ENCODE measurements at places on chromosomes 2 and 18.

- DNase-seq, result no peak
These were observed 690.3 kb downstream of the MBD2 start for GRCh38 chr18:53534203-53534602.

DNA sequence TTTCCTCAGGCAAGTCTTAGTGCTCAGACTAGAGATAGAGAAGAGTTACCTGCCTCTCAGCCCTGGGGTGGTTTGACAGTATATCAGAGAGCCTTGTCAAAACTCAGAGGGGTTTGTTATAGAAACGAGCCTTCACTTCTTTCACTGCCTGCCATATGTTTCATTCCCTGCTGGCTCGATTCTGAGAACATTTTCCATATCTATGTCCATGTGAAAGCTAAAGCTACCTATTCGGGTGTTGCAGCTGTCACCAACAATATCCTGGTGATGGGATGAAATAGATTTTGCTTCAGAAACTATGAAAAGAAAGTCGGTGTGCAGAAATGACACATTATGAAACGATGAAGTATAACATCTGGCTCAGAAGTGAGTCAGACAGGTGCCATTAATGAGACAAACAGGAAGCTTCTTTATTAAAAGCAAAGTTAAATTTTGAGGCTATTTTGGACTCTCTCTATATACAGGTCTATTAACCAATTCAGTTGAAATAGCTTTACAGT is 56.1 kb upstream of the TANK start:
- DNase-seq, result no peak

DNA sequence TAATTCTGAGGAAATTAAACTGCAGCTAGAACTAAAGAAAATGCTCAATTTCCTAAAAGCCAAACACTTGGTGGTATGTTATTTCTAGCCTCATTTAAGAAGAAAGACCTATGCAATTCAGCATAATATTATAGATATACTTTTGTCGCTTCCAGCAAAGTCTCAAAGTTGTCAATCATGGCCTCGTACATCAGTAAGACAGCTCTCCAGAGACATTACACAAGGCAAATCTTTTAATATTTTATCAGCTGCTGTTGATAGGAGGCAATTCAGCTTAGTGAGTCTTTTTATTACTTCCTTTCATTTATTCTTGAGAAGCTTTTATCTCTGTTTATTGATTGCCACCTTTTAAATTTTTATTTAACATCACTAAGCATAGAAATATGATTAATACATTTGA is 294.3 kb downstream of the FSIP2 start:
- no peak for DNase-seq

DNA sequence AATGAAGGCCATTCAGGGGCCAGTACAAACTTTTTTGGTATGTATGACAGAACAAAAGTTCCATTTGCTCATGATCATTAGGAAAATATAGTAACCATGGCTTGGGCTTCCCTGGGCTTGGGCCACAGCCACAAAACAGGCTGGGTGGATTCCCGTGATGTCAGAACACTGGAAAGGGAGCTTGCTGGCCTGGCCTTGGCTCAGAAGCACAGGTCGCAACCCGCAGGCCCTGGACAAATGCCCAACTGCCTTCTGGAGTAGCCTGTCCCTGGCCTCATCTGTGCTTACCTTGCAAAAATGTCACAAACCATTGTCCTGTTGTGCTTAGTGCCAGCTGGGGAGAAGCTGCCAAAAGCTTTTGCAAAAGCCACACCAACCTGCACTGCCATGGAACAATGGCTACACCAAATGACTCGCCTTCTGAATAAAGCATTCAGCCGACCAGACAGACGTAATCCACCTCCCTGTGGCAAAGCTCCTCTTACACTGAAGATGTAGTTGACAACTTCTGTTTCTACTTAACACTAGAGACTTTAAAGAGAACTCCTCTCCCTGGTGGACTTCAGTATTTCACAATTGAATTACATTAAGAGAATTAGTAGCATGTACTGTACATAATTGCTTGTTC is 125.5 kb downstream of the ANKRD44 start:
- no peak for DNase-seq

- no peak for DNase-seq
These were observed 105.0 kb downstream of the IKZF2 start for GRCh38 chr2:213046431-213046830.

GRCh38 chr2:10059016-10059351 is 15.6 kb downstream of the KLF11 start:
- no peak for DNase-seq

DNA sequence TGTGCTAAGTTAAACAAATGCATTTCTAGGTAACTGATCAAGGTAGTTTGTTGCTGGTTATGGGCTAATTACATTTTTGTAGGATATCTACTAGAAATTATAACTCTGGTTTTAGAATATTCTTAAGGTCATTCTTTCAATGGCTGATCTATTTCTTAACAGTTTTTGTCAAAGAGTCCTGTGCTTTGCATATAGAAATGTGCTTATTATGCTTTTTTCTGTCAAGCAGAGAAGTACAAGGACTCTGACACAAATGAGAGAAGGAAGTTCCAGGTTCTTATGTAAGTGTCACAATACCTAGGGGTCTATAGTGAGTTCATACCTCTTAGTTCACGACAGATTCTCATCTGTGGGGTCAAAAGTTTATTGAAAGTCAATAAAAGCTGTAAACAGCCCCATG is 88.4 kb downstream of the MYO3B start:
- DNase-seq, result no peak

GRCh38 chr2:189783451-189783926 is 650 bp downstream of the ORMDL1 start:
- no peak for DNase-seq

DNA sequence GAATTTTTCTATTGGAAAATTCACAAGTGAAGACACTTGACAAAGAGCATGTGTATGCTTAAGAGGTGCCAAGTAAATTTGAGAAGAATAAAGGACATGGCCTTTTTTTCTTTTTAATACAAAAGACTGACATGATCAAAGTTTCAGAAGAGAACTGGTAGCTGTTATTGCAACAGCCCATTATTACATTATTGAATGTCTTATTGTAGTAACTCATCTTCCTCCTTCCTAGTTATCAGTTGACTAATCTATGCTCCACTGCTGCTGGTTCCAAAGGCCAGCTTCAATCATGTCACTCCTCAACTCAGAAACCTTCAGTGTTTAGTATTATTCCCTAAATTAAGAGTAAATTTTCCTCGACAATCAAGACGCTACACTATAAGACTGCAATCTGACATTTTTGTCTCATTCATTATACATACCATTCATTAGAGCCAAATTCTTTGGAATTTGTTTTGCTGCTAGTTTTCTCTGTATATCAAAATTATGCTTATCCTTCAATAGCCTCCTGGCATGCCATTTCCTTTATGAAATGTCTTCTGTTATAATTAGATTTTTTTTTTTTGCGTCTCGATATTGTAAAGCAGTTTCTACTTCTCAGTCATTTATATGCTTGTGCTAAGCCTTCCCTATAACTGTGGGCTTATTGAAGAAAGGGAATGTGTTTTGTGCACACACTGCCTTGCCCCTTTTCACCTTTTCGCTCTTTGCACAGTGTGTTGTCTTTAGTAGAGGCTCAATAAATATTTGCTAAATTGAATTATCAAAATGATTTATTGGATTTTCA is 27.9 kb downstream of the ITGA4 start:
- no peak for DNase-seq

GRCh38 chr2:68385220-68385906 is 20.3 kb downstream of the PLEK start:
- DNase-seq, result no peak

DNA sequence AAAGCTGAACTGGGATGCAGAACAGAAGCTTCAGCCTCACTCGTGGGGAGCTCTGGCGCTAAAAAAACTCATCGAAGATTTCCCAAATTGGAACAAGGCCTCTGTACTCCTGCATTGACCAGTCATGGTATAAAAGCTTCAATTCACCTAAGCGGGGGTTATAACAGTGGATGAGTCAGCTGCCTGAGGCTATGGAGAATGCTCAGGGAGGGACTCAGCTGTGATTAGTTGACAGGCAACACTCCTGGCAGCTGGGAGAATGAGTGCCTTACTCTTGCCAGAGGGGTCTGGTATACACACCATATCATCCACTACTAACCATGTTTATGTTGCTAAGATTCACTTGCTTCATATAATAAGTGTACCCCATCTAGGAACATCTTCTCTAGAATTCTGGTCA is 350.6 kb upstream of the VRK2 start:
- DNase-seq, result no peak

DNA sequence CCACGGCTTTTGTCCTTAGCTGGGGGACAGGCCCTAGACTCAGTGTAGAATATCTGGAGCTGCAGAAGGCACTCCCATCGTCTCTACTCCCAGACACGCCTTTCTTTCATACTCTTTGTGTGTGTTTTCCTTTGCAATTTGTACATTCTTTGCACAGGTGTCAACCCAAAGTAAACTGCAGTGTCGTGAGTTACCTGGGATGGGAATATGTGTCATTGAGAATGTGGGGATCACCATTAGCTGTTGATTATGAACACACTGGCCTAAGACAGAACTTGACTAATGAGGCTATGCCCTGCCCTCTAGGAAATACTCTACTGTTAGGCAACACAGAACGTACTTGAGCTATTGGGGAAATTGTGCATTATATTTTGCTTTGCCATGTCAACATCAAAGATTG is 233.3 kb downstream of the SETBP1 start:
- no peak for DNase-seq

DNA sequence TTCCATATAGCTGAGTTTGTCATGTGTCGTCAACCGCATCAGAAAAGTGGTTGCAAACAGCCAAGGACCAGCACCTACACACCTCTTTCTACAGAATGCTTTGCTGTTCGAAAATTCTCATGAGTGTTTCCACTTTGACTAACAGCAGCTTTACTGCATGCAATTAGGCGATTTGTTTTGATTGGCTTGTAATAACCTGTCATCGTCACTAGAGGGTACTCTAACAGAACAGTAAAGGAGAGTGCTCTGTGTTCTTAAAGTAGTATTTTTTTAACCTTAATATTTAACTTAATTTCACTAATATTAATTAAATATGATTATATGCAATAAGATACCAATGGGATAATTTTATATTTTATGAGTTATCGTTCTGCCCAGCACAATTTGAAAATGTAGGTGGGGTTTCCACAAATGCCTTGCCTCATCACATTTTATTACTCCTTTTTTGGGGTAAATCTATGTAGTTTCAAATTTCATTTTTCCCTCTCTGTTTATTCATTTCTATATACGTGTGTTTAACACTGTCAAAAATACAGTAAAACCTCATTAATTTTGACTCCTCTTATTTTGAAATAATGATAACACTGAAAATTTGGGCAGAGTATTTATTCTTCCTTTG is 502.2 kb downstream of the NRXN1 start:
- no peak for DNase-seq

GRCh38 chr2:2472881-2473280 is 141.8 kb upstream of the MYT1L start:
- DNase-seq, result no peak

DNA sequence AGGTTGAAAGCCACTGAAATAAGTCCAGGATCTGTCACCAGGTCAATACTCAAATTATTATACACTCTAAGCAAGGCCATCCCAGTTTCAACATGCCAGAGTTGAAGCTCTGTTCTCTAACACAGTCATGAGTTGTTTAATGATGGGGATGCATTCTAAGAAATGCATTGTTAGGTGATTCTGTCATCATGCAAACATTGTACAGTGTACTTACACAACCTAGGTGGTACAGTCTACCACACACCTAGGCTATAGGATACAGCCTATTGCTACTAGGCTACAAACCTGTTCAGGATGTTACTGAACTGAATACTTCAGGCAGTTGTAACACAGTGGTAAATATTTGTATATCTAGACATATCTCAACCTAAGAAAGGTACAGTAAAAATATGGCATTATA is 162.2 kb downstream of the BAZ2B start:
- no peak for DNase-seq

DNA sequence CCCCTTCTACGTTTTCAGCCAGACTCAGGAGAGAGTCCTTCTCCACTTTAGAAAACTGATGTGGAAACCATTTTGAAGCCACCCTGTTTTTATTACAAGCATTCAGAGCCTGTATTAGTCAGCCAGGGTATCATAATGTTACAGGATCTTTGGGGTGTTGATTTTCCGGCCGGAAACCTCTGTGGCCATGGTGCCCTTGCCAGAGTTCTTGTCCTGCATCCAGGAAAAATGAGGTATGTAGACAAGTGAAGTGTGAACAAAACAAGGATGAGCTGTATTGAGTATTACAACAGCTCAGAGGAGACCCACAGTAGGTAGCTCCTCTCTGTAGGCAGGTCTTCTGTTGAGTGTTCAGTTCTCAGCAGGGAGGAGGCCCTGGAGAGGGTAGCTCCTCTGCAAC is 241.0 kb upstream of the COPS8 start:
- no peak for DNase-seq

DNA sequence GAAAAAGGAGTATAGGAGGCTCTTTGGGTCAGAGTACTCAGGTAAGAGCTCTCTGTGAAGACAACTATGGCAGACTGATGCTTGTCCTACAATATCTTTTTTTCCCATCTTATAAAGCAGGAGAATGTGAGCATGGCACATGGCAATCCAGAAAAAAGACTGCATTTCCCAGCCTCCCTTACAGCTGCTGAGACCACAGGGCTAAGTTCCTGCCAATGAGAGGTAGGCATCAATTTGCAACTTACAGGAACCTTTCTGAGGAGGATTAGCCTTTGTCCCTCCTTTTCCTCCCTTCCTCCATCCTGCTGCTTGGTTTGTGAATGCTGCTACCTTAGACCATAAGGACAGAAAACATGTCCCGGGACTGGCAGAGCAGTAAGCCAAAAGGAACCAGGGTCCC is 37.8 kb upstream of the ST8SIA5 start:
- DNase-seq, result no peak

DNA sequence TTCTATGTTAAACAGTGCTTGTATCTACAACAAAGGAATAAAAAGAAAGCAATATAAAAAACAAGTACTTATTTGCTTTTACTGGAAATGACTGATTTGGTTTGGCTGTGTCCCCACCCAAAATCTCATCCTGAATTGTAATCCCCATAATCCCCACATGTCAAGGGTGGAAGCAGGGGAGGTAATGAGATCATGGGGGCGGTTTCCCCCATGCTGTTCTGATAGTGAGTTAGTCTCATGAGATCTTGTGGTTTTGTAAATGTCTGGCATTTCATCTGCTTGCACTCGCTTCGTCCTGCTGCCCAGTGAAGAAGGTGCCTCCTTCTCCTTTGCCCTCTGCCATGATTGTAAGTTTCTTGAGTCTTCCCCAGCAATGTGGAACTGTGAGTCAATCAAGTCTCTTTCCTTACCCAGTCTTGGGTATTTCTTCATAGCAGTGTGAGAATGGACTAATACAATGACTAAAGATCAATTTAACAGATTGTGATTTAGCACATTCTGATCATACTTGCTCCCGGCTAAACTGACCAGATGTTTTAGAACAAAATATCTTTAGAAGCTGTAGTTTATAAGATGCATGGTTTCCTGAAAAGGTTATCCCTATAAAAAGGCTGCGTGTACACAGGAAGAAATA is 19.9 kb downstream of the PTH2R start:
- DNase-seq, result no peak

GRCh38 chr2:201936817-201937216 is 96.8 kb upstream of the FZD7 start:
- DNase-seq, result no peak

GRCh38 chr2:7180638-7181370 is 263.6 kb downstream of the RNF144A start:
- no peak for DNase-seq
